H9 (cell line): ENCODE measurements at places on chromosomes 7 and 10.

- H3K27ac ChIP-seq: no peak overlapping the region
- H3K36me3 ChIP-seq: 0 out of 2 replicates have a peak, but pooled peaks cover under 1% of the 10 kb centered on the region
- H3K4me3 ChIP-seq: no peak overlapping the region
Measured at GRCh38 chr10:125820701-125821100, 2.4 kb downstream of the UROS start.

- H3K4me1 ChIP-seq: no peaks in the 10 kb centered on the region
- no peak overlapping the region for H3K27ac ChIP-seq
- DNase-seq: no peak
- H3K36me3 ChIP-seq: no peaks in the 10 kb centered on the region
Measured at GRCh38 chr7:12584930-12585329, 14.4 kb downstream of the SCIN start.

DNA sequence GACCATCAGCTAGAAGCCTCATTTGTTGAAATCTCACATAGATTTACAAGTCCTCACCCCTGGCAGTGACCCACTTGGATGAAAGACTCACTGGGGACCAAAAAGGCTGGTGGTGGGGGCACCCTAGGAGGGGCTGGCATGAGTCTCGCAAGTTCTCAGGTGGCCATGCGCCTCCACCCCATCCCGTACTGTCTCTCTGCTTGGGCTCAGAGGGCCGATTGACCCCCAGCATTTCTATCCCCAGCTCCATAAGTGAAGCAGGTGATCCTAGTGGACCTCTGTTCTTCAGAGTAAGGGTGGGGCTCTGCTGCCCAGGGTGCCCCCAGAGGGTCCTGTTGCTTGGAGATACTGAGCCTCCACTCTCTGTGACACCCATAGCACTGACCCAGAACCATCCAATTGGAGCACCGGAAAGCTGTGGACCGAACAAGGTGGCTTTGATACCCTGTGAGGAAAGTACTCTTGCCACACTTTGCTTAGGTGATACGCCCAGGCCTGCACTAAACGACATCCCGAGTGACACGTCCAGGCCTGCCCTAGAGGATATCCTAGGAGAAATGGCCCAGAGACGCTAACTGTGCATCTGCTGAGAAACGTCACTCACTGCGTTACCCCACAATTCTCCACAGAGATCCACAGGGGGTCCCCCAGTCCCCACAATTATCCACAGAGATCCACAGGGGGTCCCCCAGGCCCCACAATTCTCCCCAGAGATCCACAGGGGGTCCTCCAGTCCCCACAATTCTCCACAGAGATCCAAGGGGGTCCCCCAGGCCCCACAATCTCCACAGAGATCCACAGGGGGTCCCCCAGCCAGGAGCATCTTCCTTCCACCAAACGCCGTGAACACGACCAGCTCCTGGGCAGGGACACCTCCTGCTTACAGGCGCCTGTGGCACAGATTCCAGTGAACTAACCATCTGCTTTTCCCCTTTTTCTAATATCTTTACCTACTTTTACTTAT lies 262.9 kb downstream of the PTPRN2 start:
- peaks cover 3% of the 10 kb centered on the region; the same call in 2 of the 3 replicates for H3K36me3 ChIP-seq
- H3K27ac ChIP-seq: no peak overlapping the region
- H3K4me1 ChIP-seq: peaks cover 3% of the 10 kb centered on the region; the same call in 1 of the 2 replicates
- H3K4me3 ChIP-seq: no peak overlapping the region
- H3K27me3 ChIP-seq: no peaks in the 10 kb centered on the region
- DNase-seq: peak; percentile 20

- no peak overlapping the region for H3K4me3 ChIP-seq
- peaks cover 4% of the 10 kb centered on the region; the same call in 1 of the 2 replicates for H3K4me1 ChIP-seq
- no peak for DNase-seq
Measured at GRCh38 chr7:25318047-25318446, 89.8 kb upstream of the NPVF start.

GRCh38 chr7:144534196-144534595 lies 130.7 kb upstream of the NOBOX start:
- peaks cover 2% of the 10 kb centered on the region; the same call in 1 of the 2 replicates for H3K4me1 ChIP-seq
- peak overlapping the region; percentile 93 for H3K27ac ChIP-seq
- DNase-seq: no peak
- H3K27me3 ChIP-seq: no peaks in the 10 kb centered on the region
- peaks cover 19% of the 10 kb centered on the region for H3K36me3 ChIP-seq
- H3K4me3 ChIP-seq: no peak overlapping the region

DNA sequence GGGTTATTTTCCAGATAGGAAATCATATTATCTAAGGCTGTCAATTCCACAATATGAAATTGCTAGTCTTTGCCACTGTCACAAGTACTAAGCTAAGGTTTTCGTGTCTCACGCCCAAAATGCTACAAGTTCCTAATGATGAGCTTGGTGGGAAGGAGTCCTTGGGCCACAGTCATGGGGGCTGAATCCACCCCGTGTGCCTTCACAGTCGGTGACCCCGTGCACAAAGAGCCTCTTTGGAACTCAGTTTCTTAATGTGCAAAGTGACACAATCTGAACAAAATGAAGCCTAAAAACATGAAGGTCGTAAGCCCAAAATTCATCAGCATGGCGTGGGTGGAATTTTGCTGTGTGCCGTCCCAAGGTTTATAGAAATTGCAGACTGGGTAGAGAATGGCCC lies 337.0 kb upstream of the GALNT17 start:
- no peak overlapping the region for H3K27ac ChIP-seq
- DNase-seq: no peak
- peaks cover 40% of the 10 kb centered on the region for H3K36me3 ChIP-seq
- no peaks in the 10 kb centered on the region for H3K27me3 ChIP-seq
